Left ventricle myocardium superior (tissue), 1 donor: ENCODE measurements at places on chromosomes 3 and 15. TPM values are rescaled to one million over a fixed set of nuclear protein-coding genes. Genes with fewer than 3 reads are reported as not detected.

GRCh38 chr3:161355508-161355907, 15.8 kb downstream of the SPTSSB start:
- no peak for DNase-seq

DNA sequence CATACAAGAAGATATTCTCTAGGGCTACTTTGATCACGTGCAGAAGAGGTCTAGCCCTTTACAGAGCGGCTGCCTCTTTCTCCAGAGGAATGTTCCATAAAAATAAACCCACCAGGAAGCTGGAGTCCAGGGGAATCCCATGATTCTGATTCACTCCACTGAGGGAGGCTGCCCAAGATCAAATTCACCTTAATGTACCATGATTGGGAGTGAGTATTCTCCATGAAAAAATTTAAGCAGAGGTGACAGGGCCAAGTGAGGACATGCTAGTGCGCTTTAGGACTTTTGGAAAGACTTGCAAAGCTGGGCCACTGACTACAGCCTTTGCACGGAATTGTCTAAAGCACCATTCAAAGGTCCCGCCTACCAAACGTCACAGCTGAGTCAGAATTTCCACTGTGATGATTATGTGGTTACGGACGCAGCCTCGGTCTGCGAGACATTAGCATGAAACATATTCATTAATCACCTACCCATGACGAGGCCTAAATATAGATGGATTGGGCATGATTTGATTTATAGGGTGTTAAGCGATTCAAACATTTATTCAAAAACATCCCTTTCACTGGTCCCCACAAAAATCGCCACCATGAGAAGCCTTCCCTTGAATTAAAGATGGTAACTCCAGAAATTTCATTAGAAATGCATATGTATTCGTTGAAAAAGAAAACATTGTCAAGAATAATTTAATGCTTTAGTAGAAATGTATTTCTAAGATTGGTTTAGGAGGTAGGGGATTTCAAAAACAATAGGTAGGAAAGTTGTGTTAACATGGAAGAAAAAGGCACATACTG, 152.6 kb downstream of the GREM1 start:
- no peak for DNase-seq

DNA sequence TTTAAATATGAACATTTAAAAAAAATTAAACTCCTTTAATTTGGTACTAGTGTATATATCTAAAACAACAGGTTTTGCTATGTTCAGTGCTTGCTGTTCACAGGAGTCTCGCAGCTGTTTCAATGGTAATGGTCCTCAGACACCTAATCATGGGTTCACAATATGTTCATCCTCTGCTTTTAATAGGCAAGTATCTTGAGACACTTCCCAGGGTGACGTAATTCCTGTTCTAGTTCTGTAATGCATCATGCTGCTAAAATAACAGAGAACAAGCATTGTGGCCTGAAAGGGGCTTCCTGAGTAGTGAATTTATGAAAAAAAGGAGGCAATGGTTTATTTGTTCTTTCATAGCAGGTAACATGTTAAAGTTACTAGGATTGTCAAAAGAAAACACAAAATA, 625.2 kb upstream of the GBE1 start:
- no peak for DNase-seq

The SYNPR gene
- total RNA-seq: not detected

The VEPH1 gene
- 0.25 TPM for total RNA-seq
